ENCODE measurements at places on chromosomes 1 and 21. TPM values are rescaled to one million over a fixed set of nuclear protein-coding genes. Genes with fewer than 3 reads are reported as not detected.

The KIF21B gene
- 2.1 TPM for total RNA-seq

- DNase-seq: no peak
These were observed 13.7 kb downstream of the PPP1R12B start for GRCh38 chr1:202362212-202362611.

DNA sequence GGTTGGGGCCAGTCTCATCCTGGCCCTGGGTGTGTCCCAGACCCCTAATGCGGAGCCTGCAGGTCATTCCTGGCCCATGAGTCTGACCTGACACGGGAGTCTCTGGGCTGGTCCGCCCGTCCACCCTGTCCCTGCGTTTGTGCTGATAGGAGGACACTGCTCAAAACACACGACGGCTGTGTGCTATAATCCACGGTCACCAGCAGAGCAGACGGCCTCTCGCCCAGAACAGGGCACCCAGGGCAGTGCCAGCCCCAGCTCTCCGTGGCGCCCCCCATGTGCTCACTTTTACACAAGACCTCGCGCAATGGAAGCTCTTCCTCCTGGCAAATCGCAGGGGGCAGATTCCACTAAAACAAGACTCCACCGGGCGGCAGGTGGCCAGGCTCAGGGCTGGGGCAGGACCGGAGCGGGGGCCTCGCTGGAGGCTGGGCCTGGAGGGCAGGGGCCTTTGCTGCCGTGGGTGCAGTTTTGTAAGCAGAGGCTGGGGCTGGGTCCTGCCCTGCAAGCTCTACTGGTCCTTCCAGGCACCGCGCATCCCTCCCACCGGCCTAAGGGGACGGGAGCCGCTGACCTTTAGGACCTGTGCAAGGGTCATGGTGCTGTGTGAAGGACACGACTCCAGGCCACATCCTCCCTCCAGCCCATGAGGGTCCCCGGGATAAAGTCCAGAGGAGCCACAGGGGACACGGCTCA lies 10.6 kb upstream of the SLC19A1 start:
- no peak for DNase-seq

GRCh38 chr1:24688621-24689195 lies 45.6 kb downstream of the SRRM1 start:
- DNase-seq: peak; percentile 84

- DNase-seq: no peak
These were observed 1.2 kb downstream of the LMX1A start for GRCh38 chr1:165355139-165355976.

DNA sequence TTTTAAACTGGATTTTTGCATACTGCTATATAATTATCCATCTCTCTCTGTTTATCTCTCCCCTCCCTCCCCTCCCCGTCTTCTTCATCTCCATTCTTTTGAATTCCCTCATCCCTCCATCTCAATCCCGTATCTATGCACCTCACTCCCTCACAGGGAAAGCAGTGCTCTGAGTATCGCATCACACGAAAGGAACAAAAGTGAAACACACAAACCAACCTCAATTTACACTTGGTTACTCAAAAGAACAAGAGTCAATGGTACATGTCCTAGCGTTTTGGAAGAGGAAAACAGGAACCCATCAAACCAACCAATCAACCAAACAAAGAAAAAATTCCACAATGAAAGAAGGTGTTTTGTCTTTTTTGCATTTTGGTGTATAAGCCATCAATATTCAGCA lies 115.1 kb downstream of the NBPF12 start:
- DNase-seq: no peak

DNA sequence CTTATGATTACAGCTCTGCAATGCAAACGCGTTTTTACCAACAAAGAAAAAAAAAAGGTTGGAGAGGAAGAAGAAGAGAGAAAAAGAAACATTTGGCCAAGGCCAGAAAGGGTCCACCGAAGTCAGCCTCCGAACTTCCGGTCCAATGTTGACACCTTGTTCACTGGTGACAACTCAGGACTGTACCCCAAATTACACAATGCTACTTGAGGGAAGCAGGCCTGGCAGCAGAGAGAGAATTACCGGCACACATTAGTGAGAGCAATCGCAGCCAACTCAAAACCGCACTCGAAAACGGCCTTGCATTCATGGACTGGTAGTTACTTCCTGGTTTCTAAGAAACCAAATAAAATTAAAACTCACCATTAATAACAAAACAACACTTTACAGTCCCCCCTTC lies 652.5 kb downstream of the KIF26B start:
- no peak for DNase-seq

Measured in adrenal gland (tissue), 19 donors.